ENCODE measurements at places on chromosomes 3 and 15.
A peak's percentile ranks its signal among the peaks of the same experiment; 100 is the strongest.

GRCh38 chr3:120420360-120420759 is 30.4 kb downstream of the FSTL1 start:
- peak; percentile 61 for DNase-seq

DNA sequence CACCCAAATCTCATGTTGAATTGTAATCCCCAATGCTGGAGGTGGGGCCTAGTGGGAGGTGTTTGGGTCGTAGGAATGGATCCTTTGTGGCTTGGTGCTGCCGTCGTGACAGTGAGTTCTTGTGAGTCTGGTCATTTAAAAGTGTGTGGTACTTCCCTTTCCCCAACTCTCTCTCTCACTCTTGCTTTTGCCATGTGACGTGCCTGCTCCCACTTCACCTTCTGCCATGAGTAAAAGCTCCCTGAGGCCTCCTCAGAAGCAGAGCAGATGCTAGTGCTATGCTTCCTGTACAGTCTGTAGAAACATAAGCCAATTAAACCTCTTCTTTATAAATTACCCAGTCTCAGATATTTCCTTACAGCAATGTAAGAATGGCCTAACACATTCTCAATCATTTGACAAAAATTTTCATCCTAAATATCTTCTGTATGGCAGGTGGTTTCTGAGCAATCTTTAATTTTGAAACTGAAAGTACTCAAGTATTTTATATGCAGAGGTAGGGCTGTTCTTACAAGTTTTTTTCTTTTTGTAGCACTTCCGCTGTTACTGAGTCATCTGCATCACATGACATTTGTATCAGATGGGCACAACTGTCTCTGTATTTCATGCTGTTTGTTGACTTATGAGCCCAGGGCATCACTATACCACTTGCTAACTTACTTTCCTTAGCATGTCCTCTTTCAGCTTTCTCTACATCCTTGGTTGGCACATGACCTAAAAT is 8.8 kb downstream of the RPL39L start:
- DNase-seq: peak; percentile 24

- DNase-seq: peak; percentile 60
Observed at GRCh38 chr3:138438896-138439295, 4.5 kb downstream of the ESYT3 start.

DNA sequence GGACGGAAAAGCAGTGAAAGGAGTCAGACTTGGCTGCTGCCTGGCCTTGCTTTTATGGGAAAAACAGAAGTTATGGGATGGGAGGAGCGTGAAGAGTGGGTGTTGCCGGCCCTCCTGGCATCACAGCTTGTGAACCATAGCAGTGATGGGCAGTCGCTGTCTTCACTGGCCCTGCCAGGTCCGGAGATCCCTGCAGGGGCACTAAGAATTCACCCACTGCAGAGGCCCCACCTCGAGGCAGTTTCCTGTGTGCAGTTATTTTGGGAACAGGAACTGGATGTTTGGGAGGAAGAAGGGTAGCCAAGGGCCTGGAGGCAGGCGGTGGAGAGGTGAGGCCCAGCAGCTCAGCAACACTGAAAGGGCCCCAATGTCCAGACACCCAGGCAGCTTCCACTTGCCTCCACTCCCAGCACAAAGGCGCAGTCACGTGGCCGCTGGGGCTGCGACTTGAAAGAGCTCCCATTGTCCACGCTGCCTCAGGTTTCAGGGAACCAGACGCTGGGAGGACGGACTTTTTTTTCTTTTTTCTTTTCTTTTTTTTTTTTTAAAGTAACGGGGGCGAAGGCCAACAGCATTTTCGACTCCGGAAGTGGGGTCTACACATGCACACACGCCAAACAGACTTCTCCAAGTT is 255.6 kb downstream of the ZNF621 start:
- peak; percentile 19 for DNase-seq

DNA sequence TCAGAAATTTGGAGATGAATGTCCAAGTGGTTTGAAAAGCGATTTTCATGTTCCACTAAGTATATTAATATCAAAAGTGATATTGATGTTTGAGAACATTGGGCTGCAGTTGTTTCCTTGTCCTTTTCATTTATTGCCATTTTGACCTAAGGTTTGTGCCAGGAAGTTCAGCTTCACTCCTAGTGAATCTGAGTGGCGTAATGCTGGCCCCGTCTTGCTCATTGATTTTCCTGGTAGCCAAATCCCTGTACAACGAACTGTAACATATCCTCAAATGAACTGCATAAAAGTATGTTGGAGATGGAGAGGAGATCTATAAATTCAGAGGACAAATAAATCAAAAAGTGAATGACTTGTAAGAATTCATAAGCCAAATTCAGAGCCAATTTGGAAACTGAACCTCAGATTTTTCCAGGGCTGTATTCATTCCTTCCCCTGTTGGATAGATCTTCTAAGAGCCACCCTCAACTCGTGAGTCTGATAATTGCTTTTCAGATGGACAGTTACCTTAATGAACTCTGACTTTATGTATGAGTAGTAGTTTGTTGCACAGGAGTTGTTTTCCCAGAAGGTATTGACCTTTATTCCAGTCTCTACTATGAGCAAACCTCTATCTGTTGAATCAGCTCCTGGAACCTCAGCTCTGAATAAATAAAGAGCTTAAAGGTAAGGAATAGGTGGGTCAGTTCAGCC is 72.8 kb downstream of the ITPR1 start:
- DNase-seq: no peak

DNA sequence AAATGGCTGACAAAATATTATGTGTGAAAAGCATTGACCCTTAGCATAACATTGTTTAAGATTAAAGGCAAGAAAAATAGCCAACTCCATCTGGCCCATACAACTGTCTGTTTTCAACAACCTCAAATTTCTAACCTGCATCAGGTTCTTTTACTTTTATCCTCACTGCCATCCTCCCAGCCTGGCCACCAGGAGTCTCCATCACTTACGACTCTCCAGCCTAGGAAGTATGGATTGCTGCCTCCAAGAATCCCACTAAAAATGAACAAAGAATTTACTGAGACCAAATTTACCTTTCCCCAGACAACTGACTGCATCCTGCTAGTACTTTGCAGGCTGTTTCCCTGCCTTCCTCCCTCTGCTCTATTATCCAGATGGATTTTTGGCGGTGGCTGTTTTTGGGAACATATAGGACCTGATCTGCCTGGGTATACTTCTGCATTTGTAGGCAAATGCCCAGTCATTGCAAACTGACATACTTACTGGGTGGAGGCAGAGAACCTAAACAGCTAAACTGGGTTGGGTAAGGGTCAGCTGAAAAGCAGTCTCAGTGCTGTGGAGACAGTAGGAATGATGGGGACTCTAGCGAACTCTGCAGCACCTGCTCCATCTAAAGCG is 144.2 kb downstream of the GHSR start:
- no peak for DNase-seq

DNA sequence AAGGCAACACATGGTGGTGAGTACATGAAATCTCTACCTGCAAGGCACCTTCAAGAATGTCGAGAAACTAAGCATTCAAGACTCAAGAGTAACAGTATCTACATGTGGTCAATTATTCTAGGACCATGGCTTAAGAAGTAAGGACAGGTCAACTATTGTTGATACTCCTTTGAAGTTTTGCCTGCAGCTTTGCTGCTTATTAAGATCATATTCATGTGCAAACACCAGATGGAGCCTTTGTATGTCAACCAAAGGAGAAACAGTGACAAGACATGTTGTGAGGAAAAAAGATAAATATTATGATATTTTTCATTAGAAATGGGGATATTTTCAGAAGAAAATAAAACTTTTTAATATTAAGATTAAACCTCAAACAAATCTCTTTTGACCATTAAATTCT is 52.3 kb upstream of the FGF7 start:
- peak; percentile 11 for DNase-seq

DNA sequence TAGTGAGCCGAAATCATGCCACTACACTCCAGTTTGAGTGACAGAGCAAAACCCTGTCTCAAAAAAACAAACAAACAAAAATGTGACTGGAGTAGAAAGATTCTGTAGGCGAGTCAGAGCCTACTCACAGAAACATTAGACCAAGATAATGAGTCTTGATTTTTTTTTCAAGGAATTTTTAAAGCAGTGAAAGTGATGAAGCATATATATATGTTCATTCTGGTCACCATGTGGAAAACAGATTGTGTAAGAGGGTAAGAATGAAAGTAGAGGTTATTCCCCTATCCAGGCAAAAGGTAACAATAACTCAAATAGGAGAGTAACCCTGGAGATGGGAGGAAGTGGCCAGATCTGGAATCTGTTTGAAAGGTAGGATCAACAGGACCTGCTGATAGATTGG is 26.2 kb upstream of the FHIT start:
- DNase-seq: no peak

DNA sequence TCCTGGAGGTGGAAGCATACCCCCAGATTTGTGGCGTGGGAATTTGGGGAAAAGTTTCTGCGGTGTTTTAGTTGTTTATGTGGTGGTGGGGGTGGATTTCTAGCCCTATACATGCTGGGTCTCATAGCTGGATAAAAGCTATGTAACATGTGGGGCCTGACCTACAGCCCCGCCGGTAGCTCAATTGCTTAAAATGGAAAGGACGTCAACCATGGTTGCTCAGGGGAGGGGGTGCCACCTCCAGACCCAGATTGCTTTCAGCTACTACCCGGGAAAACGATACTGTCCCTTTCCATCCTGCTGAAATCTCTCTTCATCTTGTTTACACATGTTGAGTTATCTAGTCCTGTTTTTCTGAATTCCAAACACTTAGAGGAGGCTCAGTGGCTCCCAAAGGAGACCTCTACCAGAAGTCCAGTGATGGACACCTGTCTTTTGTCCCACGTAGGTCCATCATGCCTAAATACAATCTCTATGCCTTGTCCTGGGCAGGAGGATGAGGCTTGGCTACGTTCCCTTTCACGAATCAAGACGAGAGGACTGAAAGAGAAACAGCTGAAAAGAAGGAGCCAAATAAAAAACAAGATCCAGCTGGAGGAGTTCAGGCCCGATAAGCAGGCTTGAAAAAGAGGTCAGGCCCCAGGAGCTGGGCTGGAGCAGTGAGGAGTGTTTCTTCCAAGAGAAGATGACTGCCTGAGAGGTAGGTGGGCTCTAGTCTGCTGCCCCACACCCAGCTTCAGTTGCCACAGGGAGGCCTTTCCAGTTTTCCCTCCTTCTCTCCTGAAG is 72.1 kb upstream of the TPRG1 start:
- DNase-seq: peak; percentile 11

- no peak for DNase-seq
Observed at GRCh38 chr3:157154563-157155330, 5.2 kb downstream of the CCNL1 start.

DNA sequence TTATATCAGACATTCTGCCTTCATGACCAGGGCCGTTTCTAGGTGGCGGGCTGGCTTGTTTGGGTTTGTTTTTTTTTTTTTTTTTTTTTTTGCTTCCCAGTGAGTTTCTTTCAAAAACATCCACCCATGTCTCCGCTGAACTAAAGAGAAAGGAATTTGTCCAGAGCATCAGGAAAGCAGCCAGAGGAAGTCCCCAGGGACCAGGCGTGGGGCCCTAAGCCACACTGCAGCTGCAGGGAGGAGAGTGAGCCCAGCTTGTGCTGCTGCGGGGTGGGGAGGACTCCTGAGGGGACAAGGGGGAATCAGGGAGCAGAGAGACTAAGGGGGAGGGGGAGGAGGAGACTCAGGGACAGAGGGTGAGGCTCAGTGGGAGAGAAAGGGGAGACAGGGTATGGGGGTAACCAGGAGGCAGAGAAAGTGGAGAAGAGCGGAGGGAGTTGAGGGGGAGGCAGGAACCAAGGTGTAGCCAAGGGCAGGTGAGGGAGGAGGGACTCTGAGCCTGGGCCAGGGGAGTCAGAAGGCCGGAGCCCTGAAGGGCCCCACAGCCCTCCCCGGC is 49.5 kb downstream of the CYP11A1 start:
- peak; percentile 97 for DNase-seq

- DNase-seq: no peak
Observed at GRCh38 chr3:42613462-42613861, 13.0 kb downstream of the NKTR start.

GRCh38 chr3:58234516-58234931 is 3.1 kb upstream of the ABHD6 start:
- DNase-seq: peak; percentile 50

- peak; percentile 4 for DNase-seq
Observed at GRCh38 chr15:96070636-96071035, 259.9 kb upstream of the NR2F2 start.

- peak; percentile 79 for DNase-seq
Observed at GRCh38 chr15:23565395-23566070, at the start of gene MKRN3. Gene MKRN3 (plus strand): TSS chr15:23565674. CDS start chr15:23565783, 109 bp downstream.

- no peak for DNase-seq
Observed at GRCh38 chr3:116260491-116260890, 184.8 kb downstream of the LSAMP start.

GRCh38 chr3:30586096-30586805 is 20.1 kb upstream of the TGFBR2 start:
- no peak for DNase-seq

DNA sequence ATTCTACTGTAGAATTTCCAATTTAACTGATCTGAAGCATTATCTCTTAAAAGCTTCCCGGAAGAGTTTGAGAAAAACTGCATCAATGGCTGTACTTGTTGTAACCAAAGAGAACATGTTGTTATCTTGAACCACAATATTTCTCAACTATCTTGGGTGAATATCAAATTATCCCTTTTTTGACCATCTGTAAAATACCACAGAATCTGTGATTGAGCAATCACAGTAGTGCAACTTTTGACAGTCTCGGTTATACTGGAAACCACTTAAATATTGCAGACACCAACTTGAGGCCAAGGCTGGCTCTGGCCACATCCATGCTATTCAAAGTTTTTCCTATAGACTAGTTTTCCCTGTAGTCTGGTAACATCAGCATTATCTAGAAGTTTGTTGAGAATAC is 842.8 kb upstream of the EPHA6 start:
- DNase-seq: peak; percentile 50

- no peak for DNase-seq
Observed at GRCh38 chr3:145246291-145246690, 914.7 kb downstream of the PLOD2 start.

DNA sequence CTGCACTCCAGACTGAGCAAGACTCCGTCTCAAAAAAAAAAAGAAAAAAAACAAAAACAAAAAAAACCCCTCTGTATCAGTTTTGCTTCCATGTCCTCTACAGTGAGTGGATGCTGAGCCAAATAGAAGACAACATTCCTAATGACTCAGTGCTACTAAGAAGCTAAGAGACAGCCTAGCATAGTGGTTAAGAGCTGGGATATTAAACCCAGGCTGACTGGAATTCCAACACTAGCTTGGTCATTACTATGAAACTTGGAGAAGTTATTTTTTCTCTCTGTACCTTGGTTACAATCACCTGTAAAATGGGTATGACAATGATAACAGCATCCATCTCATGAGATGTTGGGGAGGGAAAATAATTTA is 60.9 kb upstream of the PYGO1 start:
- DNase-seq: peak; percentile 73

DNA sequence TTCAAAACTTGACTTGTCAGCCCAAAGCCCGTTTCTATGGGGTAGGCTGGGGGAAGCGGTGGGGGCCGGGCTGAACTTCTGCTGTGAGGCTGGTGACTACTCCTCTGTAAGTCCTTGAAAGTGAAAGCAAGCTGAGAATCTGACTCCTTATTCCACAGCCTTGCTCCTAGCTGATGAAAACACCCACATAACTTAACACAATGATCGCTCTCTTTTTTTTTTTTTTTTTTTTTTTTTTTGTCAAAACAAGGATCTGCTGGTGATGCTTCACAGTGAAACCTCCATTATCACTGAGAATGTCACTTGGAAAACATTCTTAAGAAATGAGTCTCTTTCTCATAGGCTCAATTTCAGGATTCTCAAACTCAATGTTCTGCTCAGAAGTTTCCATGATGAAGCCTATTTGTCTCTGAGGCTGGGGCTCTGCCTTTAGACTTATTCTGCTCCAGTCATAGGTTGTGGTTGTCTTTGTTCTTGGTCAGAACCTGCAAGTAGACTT is 31.4 kb upstream of the TKT start:
- peak; percentile 38 for DNase-seq

GRCh38 chr3:12131351-12132090 is 27.2 kb downstream of the TIMP4 start:
- DNase-seq: no peak

- DNase-seq: peak; percentile 98
Observed at GRCh38 chr15:58469432-58470353, 37.9 kb downstream of the LIPC start.

Measured in AG10803 (cell line).